Gastroesophageal sphincter (tissue), 4 donors: ENCODE measurements at places on chromosomes 16 and 17. TPM values are rescaled to one million over a fixed set of nuclear protein-coding genes. Genes with fewer than 3 reads are reported as not detected.

- no peak overlapping the region for H3K4me3 ChIP-seq
- H3K4me1 ChIP-seq: no peaks in the 10 kb centered on the region
- no peaks in the 10 kb centered on the region for H3K27me3 ChIP-seq
- ATAC-seq: peak; percentile 91
- H3K36me3 ChIP-seq: peaks cover 5% of the 10 kb centered on the region
- H3K27ac ChIP-seq: no peak overlapping the region
These were observed 45.8 kb downstream of the AKAP1 start for GRCh38 chr17:57130708-57131461.

- no peak for ATAC-seq
- no peak overlapping the region for H3K27ac ChIP-seq
- H3K4me3 ChIP-seq: no peak overlapping the region
- no peaks in the 10 kb centered on the region for H3K27me3 ChIP-seq
- peaks cover 63% of the 10 kb centered on the region for H3K4me1 ChIP-seq
- peaks cover 50% of the 10 kb centered on the region for H3K36me3 ChIP-seq
These were observed 18.1 kb downstream of the TMC6 start for GRCh38 chr17:78110363-78111015.

DNA sequence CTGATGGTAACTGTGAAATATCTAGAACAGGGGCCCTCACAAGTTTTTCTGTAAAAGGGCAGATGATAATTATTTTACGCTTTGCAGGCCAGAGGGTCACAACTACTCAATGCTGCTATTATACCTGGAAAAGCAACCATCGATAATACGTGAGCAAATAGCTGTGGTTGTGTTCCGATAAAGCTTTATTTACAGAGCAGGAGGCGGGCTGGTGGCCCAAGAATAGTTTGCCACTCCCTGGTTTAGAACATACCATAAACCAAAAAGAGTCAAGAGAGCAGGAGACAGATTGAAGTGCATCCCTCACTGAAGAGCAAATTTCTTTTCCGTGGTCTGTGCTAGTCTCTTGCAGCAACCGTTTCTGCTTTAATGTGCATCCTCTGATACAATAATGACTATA is 77.9 kb upstream of the DYNLRB2 start:
- no peaks in the 10 kb centered on the region for H3K36me3 ChIP-seq
- H3K4me1 ChIP-seq: no peaks in the 10 kb centered on the region
- H3K27ac ChIP-seq: no peak overlapping the region
- H3K27me3 ChIP-seq: no peaks in the 10 kb centered on the region

NLRC3 gene
- total RNA-seq: 1.1 TPM

GRCh38 chr17:18920911-18921441 is 31.0 kb upstream of the SLC5A10 start:
- peaks cover 36% of the 10 kb centered on the region for H3K4me1 ChIP-seq
- no peaks in the 10 kb centered on the region for H3K27me3 ChIP-seq
- ATAC-seq: no peak
- H3K27ac ChIP-seq: peak overlapping the region; percentile 36

DNA sequence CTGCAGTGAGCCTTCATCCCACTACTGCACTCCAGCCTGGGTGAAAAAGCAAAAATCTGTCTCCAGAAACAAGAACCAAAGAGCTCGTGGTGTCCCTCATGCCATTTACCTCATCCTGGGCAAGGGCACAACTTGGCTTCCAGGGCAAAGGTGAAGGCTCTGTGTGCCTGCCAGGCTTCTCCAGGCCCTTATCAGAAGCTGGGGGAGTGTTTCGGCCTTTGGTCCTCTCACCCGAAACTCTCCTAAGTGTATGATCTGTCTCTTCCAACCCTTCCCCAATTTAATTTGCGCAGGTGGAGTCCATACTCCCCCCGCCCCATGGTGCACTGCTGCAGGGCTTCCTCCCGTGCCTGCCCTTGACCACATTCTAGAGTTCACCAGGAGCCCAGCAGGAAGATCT is 1.1 kb downstream of the CES2 start:
- no peak for ATAC-seq
- no peaks in the 10 kb centered on the region for H3K27me3 ChIP-seq
- no peak overlapping the region for H3K27ac ChIP-seq
- H3K4me1 ChIP-seq: peaks cover 54% of the 10 kb centered on the region
- peaks cover 64% of the 10 kb centered on the region for H3K36me3 ChIP-seq
- no peak overlapping the region for H3K4me3 ChIP-seq

- ATAC-seq: peak; percentile 90
- H3K27me3 ChIP-seq: no peaks in the 10 kb centered on the region
- H3K36me3 ChIP-seq: no peaks in the 10 kb centered on the region
- no peaks in the 10 kb centered on the region for H3K4me1 ChIP-seq
- H3K27ac ChIP-seq: peak overlapping the region; percentile 17
These were observed 13.7 kb upstream of the CDC42EP4 start for GRCh38 chr17:73325527-73325842.

DNA sequence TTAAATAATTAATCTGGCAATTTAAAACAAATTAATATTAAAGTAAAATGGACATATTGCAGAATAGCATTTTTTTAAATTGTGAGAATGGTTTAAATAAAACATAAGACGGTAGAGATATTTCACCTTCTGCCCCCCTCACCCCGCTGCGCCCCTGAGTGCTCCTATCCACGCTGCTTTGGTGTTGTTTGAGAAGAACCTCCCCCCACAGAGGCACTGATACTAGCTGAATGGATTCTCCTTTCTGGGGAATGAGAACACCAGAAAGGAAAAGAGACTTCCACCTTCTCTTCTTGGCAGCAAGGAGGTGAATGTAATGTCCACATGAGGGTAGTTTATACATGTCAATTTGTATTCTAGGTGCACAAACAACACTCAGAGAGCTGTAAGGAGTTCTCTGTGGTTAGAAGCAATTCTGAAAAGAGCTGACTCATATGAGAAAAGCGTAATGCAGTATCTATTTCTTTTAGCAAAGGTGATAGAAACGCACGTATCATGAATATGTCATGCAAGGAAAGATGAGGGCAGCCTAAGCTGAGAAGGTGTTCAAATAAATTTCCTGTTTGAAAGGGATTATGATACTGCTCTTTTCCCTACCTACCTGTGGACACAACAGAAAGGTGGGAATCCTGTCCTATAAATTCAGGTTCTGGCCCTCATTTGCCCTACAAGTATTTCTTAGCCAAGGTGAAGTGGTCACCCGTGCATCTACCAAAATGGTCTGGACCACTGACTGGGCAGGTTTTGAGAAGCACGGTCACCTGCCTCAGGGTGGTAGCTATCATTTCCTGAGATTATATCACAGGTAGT is 126.9 kb downstream of the PARN start:
- ATAC-seq: no peak
- no peaks in the 10 kb centered on the region for H3K27me3 ChIP-seq
- peak overlapping the region; percentile 83 for H3K27ac ChIP-seq
- H3K4me3 ChIP-seq: no peak overlapping the region

ODAD4 gene
- total RNA-seq: 0.19 TPM

DNA sequence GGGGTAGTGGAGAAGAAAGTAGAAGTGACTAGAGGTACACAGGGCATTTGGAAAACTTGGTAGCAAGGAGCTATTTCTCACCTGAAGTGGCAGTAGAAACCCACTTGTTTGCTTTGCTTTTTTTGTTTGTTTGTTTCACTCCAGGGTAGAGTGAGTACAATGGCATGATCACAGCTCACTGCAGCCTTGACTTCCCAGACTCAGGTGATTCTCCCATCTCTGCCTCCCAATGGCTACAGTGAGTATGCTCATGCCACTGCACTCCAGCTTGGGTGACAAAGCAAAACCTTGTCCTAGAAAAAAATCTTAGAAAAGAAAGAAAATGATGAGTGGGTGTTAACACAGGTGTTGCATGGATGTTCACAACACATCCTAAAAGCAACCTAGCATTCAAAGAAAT is 40.4 kb downstream of the SCNN1G start:
- H3K27ac ChIP-seq: no peak overlapping the region
- no peak for ATAC-seq
- H3K4me1 ChIP-seq: no peaks in the 10 kb centered on the region

- H3K4me3 ChIP-seq: no peak overlapping the region
- no peaks in the 10 kb centered on the region for H3K27me3 ChIP-seq
- no peak for ATAC-seq
These were observed 13.2 kb upstream of the TMEM100 start for GRCh38 chr17:55735731-55736405.

- ATAC-seq: no peak
- peak overlapping the region; percentile 40 for H3K27ac ChIP-seq
- no peaks in the 10 kb centered on the region for H3K36me3 ChIP-seq
- no peak overlapping the region for H3K4me3 ChIP-seq
These were observed 190.7 kb downstream of the C16orf95 start for GRCh38 chr16:87126403-87127025.

- no peak overlapping the region for H3K4me3 ChIP-seq
- no peak overlapping the region for H3K27ac ChIP-seq
- peaks cover 93% of the 10 kb centered on the region for H3K27me3 ChIP-seq
- H3K36me3 ChIP-seq: no peaks in the 10 kb centered on the region
- H3K4me1 ChIP-seq: no peaks in the 10 kb centered on the region
These were observed 83.8 kb downstream of the SNX11 start for GRCh38 chr17:48191362-48191761.

DNA sequence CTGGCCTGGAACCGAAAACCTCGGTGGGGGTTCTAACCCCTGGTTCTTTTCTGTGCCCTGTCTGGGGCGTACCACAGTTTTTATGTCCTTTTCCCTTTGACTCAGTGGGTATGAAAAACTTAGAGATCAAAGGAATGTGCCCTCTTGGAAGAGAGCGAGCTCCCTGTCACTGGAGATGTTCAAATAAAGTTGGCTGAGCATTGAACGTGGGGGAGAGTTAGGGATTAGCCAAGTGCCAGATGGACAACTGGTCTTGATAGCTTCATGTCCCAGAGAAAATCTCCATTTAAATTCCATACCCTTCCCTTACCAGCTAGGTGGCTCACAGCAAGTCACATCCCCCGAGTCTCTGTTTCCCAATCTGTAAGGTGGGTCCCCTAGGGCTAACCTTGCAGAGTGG is 9.5 kb downstream of the ADGRG1 start:
- no peaks in the 10 kb centered on the region for H3K4me1 ChIP-seq
- H3K4me3 ChIP-seq: no peak overlapping the region
- no peak for ATAC-seq
- H3K27ac ChIP-seq: no peak overlapping the region
- H3K36me3 ChIP-seq: no peaks in the 10 kb centered on the region

- ATAC-seq: no peak
- no peak overlapping the region for H3K27ac ChIP-seq
- H3K4me3 ChIP-seq: no peak overlapping the region
- no peaks in the 10 kb centered on the region for H3K27me3 ChIP-seq
These were observed 111.3 kb downstream of the SDR42E1 start for GRCh38 chr16:81900014-81900413.

DHRS7C gene
- total RNA-seq: not detected

DNA sequence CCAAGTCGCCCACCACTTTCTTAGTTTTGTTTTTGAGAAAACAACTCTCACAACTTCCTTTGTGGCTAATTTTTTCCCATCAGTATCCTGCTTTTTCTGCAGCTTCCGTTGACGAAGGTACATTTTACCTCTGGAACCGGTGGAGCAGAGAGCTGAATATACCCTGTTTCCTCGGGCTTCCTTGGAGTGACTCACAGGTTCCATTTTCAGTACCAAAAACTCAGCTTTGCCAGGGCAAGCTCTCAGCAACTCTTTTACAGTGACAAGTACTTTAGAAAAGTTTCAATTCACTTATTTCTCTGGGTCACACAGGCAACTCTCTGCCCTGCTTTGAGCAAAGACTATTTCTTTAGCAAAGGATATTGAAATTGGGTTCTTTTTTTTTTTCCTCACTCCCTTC is 318.9 kb downstream of the SNX29 start:
- ATAC-seq: no peak
- H3K27me3 ChIP-seq: no peaks in the 10 kb centered on the region
- no peaks in the 10 kb centered on the region for H3K4me1 ChIP-seq

TLCD2 gene
- total RNA-seq: 4.2 TPM

- H3K4me1 ChIP-seq: no peaks in the 10 kb centered on the region
- no peaks in the 10 kb centered on the region for H3K27me3 ChIP-seq
- H3K36me3 ChIP-seq: peaks cover 83% of the 10 kb centered on the region
- ATAC-seq: peak; percentile 22
These were observed 26.9 kb downstream of the RGS9 start for GRCh38 chr17:65163990-65164495.

DNA sequence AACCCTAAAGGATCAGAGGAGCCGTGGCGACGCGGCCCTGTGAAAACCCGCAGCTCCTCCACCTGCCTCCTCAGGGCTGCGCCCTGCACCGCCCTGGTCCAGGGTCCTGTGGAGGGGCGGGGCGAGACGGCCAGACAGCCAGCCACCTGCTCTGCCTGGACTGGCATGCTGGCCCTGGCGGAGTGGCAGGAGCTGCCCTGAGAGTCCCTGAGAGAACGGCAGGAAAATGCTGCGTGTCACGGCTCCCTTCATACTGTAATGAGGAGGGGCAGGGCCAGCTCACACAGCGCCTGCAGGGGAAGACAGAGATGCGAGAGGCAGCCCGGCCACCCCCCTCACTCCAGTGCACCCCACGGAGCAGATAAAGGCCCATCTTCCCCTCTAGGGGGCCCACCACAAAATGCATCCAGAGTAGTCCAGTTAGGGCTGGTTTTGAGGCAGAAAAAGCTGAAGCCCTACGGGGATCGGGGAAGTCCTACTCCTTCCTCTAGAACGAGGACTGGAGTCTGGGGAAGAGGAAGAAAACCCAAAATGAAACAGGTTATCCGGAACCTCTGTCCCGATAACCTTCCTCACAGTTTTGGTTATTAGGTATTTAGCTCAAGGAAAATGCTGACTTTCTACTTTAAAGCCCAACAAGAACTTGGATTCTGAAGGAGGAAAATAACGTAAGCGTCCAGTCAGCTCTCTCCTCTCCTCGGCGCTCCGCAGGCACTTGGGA is 97.6 kb upstream of the DNAH17 start:
- H3K4me3 ChIP-seq: no peak overlapping the region
- no peaks in the 10 kb centered on the region for H3K4me1 ChIP-seq
- ATAC-seq: no peak
- H3K27ac ChIP-seq: no peak overlapping the region
- H3K36me3 ChIP-seq: no peaks in the 10 kb centered on the region

DNA sequence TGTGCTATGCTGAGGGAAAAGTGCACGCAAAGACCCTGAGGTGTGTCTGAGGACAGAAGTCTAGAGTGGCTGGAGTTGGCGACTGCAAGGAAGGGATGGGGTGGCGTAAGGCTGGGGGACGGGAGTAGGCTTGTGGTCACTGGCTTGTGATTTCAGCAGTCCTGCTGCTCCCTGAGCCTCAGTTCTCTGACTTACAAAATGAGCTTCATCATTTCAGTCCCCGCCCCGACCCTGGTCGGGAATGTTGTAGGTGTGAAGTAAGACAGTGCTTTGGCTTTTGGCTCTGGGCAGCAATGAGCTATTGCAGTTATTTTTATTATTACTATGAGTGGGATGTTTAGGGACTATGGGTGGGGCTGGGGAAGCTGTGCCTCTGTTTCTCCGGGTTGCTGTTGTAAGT is 8.6 kb downstream of the ADGRG1 start:
- no peak overlapping the region for H3K4me3 ChIP-seq
- H3K27me3 ChIP-seq: peaks cover 35% of the 10 kb centered on the region
- H3K27ac ChIP-seq: peak overlapping the region; percentile 64

GRCh38 chr16:84314373-84314772 is 19.7 kb downstream of the WFDC1 start:
- no peaks in the 10 kb centered on the region for H3K4me1 ChIP-seq
- peaks cover 24% of the 10 kb centered on the region for H3K27me3 ChIP-seq
- no peaks in the 10 kb centered on the region for H3K36me3 ChIP-seq
- no peak overlapping the region for H3K27ac ChIP-seq
- no peak overlapping the region for H3K4me3 ChIP-seq

HSD17B2 gene
- total RNA-seq: not detected

PRSS21 gene
- total RNA-seq: not detected
